ENCODE measurements at places on chromosomes 12 and 14. TPM values are rescaled to one million over a fixed set of nuclear protein-coding genes. Genes with fewer than 3 reads are reported as not detected.

DNA sequence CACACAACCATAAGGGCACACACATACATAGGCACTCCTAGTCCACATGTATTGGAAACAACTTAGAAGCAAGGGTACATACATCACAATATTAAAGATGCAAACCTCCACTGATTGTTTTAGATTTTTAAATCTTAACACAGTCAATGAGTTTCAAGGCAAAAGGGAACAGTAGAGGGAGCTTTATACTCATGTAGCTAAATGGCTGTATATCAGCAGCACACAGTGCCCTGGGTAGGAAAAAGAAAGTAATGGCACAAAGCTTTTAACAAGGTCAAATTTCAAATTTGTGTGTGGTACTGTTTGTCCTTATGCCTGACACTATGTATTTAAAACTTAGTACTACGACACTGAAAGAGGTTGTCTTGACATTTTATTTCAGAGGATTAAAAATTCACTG, 262.0 kb downstream of the MED13L start:
- no peak overlapping the region for H3K27ac ChIP-seq
- peak; percentile 58 for DNase-seq
- H3K36me3 ChIP-seq: no peaks in the 10 kb centered on the region
- no peaks in the 10 kb centered on the region for H3K27me3 ChIP-seq
- no peak overlapping the region for H3K4me3 ChIP-seq

DNA sequence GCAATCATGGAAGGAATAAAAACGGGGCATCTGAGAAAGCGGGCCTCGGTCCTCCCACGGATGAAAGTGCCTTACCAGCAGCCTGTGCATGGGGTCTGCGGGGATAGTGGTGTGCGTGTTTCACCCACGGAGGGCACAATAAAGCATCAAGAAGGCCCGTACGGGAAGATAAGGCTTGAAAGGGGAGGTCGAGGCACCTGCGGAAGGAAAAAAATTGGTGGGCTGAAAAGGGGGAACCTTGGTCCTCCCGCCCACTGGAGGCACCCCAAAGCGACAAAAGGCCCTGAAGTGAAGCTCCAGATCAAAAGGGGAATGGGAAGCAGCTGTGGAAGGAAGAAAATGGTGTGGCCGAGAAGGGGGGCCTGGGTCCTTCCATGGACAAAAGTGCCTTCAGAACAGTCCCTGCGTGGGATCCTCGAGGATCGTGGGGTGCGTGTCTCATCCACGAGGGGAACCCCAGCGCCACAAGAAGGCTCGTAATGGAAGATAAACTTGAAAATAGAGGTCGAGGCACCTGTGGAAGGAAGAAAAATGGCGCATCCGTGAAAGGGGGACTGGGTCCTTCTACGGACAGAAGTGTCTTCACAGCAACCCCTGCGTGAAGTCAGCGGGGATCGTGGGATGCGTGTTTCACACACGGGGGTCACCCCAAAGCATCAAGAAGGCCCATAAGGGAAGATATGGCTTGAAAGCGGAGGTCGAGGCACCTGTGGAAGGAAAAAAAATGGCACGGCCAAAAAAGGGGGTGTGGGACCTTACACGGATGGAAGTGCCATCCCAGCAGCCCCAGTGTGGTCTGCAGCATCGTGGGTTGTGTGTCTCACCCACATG, 276.9 kb downstream of the ALG10 start:
- no peak for DNase-seq
- no peaks in the 10 kb centered on the region for H3K36me3 ChIP-seq
- H3K27me3 ChIP-seq: no peaks in the 10 kb centered on the region
- H3K4me3 ChIP-seq: no peak overlapping the region

GRCh38 chr12:4168036-4168435, 105.5 kb upstream of the CCND2 start:
- no peak for DNase-seq
- H3K36me3 ChIP-seq: no peaks in the 10 kb centered on the region

The TSPAN9 gene
- 2.0 TPM for total RNA-seq

The LUM gene
- not detected for total RNA-seq

GRCh38 chr12:84594157-84594556, 318.4 kb downstream of the SLC6A15 start:
- H3K4me1 ChIP-seq: no peaks in the 10 kb centered on the region
- no peak for DNase-seq
- H3K36me3 ChIP-seq: no peaks in the 10 kb centered on the region
- no peaks in the 10 kb centered on the region for H3K27me3 ChIP-seq
- no peak overlapping the region for H3K4me3 ChIP-seq

The PZP gene
- total RNA-seq: not detected

DNA sequence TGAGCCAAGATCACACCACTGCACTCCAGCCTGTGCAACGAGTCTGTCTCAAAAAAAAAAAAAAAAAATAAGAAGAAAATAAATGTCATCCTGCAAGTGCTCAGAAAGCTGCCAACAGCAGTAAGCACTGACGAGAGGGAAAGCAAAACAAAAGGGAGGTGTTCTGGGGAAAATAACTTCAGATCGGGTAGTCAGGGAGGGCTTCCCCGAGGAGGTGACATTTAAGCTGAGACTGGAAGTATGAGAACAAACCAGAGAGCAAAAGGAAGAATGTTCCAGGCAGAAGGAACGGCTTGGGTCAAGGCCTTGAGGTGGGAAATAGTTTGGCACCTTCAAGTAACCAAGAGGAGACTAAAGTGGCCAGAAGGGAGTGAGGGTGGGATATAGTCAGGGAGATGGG, 4.7 kb upstream of the FAM222A start:
- no peak overlapping the region for H3K27ac ChIP-seq
- H3K27me3 ChIP-seq: no peaks in the 10 kb centered on the region
- H3K4me1 ChIP-seq: peaks cover 7% of the 10 kb centered on the region

DNA sequence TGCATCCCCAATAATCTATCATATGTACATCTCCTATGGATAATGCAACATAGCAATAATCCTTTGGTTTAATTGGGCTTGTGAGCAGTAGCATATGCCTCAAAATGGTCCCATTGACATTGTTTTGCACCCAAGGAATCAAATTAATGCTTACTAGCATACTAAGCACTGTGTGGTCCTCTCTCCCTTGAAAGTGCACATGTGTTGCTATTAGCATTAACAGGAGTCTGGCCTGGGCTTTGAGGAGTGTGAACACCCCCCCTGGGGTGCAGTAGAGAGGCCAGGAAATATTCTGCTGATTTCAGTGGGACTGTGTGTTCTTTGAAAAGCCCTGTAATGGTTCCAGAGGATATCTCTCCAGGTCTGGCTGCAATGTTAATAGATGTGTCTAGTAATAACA, 1148.4 kb downstream of the VRK1 start:
- no peak for DNase-seq
- no peak overlapping the region for H3K27ac ChIP-seq
- H3K27me3 ChIP-seq: no peaks in the 10 kb centered on the region
- H3K36me3 ChIP-seq: no peaks in the 10 kb centered on the region
- no peaks in the 10 kb centered on the region for H3K4me1 ChIP-seq
- H3K4me3 ChIP-seq: no peak overlapping the region

DNA sequence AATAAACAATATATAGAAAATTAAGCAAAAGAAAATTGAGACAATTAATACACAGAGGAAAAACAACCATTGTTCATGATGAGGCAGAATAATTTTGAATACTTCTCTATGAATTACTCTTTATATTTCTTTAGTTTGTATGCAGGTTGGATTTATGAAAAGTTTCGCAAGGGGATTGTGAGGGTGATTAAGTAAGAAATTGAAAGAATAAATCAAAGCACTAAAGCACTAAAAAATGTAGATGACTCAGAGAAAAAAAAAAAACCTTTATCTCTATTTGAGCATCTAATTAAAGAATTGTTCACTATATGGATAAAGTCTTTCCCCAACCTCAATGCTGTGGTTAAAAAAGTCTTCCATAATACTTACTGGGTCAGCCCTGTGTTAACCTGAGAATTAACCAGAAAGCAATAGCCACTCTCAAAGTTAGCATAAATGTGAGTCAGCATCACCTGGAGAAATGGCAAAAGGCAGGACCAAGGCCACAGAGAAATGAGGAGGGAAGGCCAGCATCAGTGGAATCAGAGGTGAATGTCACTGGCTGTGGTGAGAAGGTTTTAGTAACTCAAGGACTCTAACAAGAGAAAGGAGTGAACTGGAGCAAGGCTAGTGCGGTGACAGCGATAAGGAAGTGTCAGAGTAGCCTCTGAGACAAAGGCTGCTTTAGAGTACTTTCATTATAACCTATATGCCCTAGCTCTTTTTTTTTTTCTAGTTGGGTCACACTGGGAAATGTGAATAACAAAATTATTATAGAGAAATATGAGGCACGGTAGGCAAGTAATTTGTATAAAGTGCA, 310.4 kb downstream of the KCNC2 start:
- no peak overlapping the region for H3K4me3 ChIP-seq
- peaks cover 13% of the 10 kb centered on the region for H3K4me1 ChIP-seq
- no peaks in the 10 kb centered on the region for H3K27me3 ChIP-seq

DNA sequence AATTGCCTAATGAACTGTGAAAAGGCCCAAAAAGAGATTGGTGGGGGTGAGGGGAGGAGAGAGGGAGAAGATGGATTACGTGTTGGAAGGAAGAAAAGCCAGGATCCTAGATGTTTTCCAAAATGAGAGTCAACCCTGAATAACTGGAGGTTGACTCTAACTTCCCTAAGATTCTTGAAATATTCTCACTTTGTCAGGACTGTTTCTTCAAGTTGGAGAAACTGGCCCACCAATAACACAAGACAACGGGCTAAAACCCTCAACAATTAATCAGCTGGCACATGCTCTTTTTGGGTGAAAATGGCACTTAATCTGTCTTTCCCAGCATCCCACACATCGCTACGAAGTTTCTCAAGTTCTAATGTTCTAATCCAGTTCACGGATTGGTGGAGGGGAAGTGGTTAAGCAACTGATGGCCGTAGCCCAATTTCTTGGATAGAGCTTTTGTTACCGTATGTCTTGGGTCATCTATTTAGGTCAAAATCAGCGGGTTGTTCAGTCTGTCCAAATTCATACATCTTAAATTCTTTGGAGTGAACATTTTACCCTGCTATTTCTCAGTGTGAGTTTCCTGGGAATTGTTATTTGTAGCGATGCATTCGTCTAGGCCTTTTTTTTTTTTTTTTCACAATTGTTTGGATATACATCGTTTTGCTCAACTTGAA, 49.0 kb downstream of the GPHB5 start:
- no peaks in the 10 kb centered on the region for H3K36me3 ChIP-seq
- no peaks in the 10 kb centered on the region for H3K27me3 ChIP-seq
- no peak for DNase-seq
- H3K4me1 ChIP-seq: no peaks in the 10 kb centered on the region

- H3K4me1 ChIP-seq: peaks cover 57% of the 10 kb centered on the region
- no peaks in the 10 kb centered on the region for H3K27me3 ChIP-seq
- no peak for DNase-seq
- H3K36me3 ChIP-seq: peaks cover 11% of the 10 kb centered on the region
Observed at GRCh38 chr12:108826101-108826806, 31.1 kb downstream of the SSH1 start.

The ERH gene
- total RNA-seq: 296 TPM

The RGS6 gene
- total RNA-seq: 9.4 TPM

GRCh38 chr12:112359290-112359689, 22.9 kb downstream of the HECTD4 start:
- H3K27me3 ChIP-seq: no peaks in the 10 kb centered on the region
- no peak overlapping the region for H3K27ac ChIP-seq

The PROX2 gene
- total RNA-seq: 2.3 TPM

GRCh38 chr12:81095501-81096232, 17.8 kb downstream of the ACSS3 start:
- no peaks in the 10 kb centered on the region for H3K36me3 ChIP-seq
- DNase-seq: no peak
- H3K4me1 ChIP-seq: no peaks in the 10 kb centered on the region
- H3K4me3 ChIP-seq: no peak overlapping the region
- no peak overlapping the region for H3K27ac ChIP-seq

GRCh38 chr14:74429991-74430390, 4.0 kb upstream of the SYNDIG1L start:
- no peak for DNase-seq
- no peak overlapping the region for H3K27ac ChIP-seq
- H3K36me3 ChIP-seq: no peaks in the 10 kb centered on the region
- H3K27me3 ChIP-seq: no peaks in the 10 kb centered on the region

GRCh38 chr12:115835445-115835844, 442.0 kb downstream of the MED13L start:
- H3K4me1 ChIP-seq: no peaks in the 10 kb centered on the region
- H3K27me3 ChIP-seq: no peaks in the 10 kb centered on the region
- no peaks in the 10 kb centered on the region for H3K36me3 ChIP-seq
- DNase-seq: no peak
- H3K4me3 ChIP-seq: no peak overlapping the region

The BHLHE41 gene
- 2.2 TPM for total RNA-seq

DNA sequence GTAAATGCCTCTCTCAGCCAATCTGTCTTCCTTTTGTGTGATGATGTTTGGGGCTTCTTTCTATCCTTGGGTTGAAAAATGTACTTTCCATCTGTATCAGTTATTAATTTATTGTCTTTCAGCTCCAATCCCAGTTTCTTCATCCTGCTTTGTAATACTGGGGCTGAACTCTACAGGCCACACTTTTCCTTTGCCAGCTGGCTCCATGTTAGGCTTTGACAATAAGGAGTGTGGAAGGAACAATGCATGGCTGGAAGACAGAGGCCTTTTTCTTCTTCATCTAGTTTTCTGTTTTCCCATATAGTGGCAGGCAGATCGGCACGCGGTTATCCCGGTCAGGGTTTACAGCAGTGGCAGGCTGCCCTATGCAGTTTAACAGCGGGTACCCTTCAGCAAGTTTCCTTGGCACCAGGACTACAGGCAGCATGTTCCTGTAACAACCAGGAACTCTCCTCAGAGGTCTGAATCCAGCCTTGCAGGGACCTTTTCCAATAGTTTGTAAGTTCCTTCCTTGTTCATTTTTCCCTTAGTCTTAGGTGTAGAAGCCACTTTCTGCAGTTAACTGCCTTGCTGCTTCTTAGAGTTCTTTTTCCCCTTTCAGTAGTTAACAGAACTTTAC, 38.5 kb upstream of the CRACR2A start:
- H3K27ac ChIP-seq: no peak overlapping the region
- H3K36me3 ChIP-seq: no peaks in the 10 kb centered on the region
- H3K27me3 ChIP-seq: no peaks in the 10 kb centered on the region
- no peak overlapping the region for H3K4me3 ChIP-seq
- H3K4me1 ChIP-seq: no peaks in the 10 kb centered on the region
- no peak for DNase-seq

The COPZ1 gene
- 164 TPM for total RNA-seq

The SMIM41 gene
- 0.75 TPM for total RNA-seq

DNA sequence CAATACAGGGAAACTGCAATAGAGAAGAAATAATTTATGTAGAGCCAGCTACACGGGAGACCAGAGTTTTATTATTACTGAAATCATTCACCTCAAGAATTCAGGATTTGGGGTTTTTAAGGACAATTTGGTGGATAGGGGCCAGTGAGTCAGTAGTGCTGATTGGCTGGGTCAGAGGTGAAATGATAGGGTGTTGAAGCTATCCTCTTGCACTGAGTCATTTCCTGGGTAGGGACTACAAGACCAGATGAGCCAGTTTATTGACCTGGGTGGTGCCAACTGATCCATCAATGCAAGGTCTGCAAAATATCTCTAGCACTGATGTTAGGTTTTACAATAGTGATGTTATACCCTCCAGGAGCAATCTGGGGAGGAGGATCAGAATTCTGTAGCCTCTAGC, 486.3 kb downstream of the LRIG3 start:
- H3K36me3 ChIP-seq: no peaks in the 10 kb centered on the region
- DNase-seq: no peak
- H3K27ac ChIP-seq: no peak overlapping the region
- H3K4me3 ChIP-seq: no peak overlapping the region

All from Karpas-422 (cell line).